Kidney epithelial cell (primary cell): ENCODE measurements at places on chromosomes 7 and 10. TPM values are rescaled to one million over a fixed set of nuclear protein-coding genes. Genes with fewer than 3 reads are reported as not detected.

- DNase-seq = no peak
These were observed 1494.9 kb upstream of the LRRTM3 start for GRCh38 chr10:65430979-65431378.

DNA sequence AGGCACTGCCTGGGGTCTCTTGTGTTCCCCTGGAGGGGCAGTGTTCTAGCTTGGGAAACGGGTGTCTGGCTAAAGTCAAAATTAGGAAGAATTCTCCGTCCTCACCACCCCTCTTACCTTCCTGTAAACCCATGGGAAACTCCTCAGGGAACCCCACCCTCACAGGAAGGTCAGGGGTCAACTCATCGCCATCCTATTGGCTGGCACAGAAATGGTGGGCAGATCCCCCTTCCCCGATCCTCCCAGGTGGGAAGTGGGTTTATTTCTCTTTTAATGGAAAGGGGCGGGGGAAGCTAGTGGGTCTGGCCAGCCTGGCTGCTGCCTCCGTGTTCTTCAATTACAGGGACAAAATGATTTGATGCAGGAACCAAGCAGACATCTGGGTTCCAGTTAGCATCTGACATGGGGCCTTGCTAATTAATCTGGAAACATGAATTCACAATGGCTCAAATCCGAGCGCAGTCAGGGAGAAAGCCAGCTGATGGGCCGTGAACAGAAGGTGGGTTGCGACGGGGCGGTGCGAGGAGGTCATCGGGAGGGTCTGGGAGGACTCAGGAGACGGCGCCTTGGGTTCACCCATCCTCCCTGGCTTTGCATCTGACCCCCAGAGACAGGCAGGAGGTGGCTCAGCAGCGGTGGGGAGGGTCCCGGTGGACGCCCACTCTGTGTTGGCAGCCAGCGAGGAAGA is 66.6 kb downstream of the SLIT1 start:
- DNase-seq = no peak

The EVX1 gene
- not detected in 2 replicates for total RNA-seq

The CYP3A7 gene
- not detected in 2 replicates for total RNA-seq

DNA sequence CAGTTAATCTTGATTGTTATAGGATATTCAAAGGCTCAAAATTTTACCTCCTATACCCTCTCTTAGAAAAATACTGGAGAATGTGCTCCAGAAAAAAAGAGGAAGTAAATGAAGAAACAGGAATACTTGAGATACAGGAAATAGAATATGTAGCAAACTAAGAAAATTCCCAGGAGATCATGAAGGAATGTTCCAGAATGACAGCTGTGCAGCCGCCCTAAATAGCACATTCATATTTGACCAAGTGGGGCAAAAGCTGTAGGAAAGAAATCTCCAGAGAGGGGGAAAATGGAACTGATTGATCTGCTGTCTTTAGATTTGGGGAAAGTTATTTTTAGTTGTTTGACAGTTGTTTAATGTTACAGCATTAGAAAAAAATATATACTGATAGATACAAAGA is 46.2 kb upstream of the ZEB1 start:
- no peak for DNase-seq

- DNase-seq = no peak
These were observed 10.1 kb downstream of the GPR146 start for GRCh38 chr7:1054438-1054837.

GRCh38 chr7:132511921-132512320 is 64.3 kb downstream of the PLXNA4 start:
- DNase-seq = no peak

- DNase-seq = no peak
These were observed 23.3 kb downstream of the OGDHL start for GRCh38 chr10:49738616-49739360.

- DNase-seq = peak; percentile 60
These were observed 265.2 kb upstream of the PPP2R2D start for GRCh38 chr10:131635564-131636015.

The HGF gene
- not detected in 2 replicates for total RNA-seq

- no peak for DNase-seq
These were observed 6.2 kb upstream of the TSPAN15 start for GRCh38 chr10:69445041-69445440.

DNA sequence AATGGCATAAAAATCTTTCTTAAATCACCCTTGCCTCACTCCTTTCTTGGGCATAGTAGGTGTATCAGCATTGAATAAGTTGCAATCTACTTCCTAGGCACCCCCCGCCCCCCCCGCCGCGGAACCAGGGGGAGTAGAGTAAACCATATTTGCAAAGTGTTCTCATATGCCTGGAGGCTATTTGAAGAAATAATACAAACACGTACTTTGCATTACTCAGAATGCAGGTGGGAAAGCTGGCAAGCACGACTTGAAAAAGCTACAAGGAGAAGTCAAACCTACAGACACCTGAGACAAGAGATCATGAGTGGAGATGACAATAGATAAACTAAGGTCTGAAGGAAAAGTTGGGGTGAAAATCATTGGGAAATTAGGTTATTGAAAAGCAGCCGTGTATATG is 65.6 kb downstream of the POM121L12 start:
- DNase-seq = no peak

- DNase-seq = no peak
These were observed 3.9 kb upstream of the GATA3 start for GRCh38 chr10:8050556-8051108.

GRCh38 chr7:65892161-65892560 is 19.3 kb downstream of the VKORC1L1 start:
- DNase-seq = no peak

GRCh38 chr10:118264838-118265470 is 77.2 kb downstream of the FAM204A start:
- DNase-seq = peak; percentile 26

DNA sequence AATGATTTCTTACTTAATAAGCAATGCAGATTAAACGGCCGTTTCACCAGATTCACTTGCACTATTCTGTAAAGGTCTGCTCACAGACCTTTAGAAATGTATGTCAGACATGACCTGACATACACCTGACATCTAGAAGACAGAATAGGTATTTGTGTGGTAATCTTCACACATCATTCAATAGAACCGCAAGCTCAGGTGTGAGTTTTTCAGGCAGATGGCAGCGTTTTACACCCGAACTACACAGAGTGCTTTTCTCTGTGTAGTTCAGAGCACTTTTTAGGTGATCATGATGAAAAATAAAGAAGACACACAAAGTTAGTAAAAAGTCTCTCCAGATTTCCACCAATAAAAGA is 63.2 kb downstream of the PRKCQ start:
- DNase-seq = no peak

GRCh38 chr7:1368682-1369571 is 90.3 kb downstream of the MICALL2 start:
- DNase-seq = no peak

DNA sequence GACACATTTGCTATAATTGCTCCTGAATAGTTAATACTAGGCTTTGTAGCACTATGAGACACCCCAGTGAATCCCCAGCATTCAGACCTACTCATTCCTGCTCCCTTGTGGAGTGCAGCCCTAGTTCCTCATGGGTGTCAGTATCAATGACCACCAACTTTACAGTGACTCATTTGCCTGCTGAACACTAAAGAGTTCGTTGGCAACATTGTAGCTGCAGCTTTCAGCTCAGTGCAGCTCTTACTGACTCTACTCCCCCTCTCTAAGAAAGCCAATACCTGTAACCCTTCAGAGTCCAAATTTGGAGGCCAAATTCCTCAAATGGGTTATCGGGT is 127.1 kb upstream of the MTPN start:
- DNase-seq = no peak

DNA sequence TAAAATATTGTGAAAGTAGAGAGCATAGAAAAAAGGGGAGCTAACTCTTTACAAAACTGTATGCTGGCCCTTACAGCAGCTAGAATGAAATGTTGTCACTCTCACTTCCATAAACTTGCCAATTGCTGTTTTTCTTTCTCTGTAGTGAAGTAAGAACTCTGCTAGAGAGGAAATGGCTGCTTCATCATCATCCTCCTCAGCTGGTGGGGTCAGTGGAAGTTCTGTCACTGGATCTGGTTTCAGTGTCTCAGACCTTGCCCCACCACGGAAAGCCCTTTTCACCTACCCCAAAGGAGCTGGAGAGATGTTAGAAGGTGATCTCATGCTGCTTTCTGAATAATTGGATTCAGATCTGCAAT is 7.6 kb upstream of the ASCC1 start:
- DNase-seq = no peak

DNA sequence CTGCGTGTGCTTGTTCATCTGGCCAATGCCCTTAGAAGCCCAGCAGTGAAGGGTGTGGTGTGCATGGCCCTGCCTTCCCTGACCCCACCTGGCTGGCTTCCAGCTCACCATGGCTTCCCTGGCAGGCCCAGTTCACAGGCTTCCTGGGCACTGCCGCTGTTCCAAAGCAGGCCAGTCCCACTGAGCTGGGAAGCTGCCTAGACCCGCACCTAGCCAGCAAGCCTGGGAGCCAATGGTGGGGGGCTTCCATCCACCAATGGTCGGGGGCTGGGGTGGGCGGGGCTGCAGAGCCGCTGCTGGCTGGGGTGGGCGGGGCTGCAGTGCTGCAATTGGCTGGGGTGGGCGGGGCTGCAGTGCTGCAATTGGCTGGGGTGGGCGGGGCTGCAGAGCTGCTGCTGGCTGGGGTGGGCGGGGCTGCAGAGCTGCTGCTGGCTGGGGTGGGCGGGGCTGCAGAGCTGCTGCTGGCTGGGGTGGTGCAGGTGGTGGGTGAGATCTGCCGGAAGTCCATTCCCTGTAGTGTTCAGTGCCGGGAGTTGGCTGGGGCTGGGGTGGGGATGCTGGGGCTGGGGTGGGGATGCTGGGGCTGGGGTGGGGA is 12.4 kb downstream of the CALY start:
- no peak for DNase-seq

- no peak for DNase-seq
These were observed 498.1 kb downstream of the PLXNA4 start for GRCh38 chr7:132077971-132078685.

The CEP55 gene
- total RNA-seq = 7.6 and 11.4 TPM in 2 replicates

The MALRD1 gene
- 0.08 TPM in 1 of 2 replicates, not detected in the other for total RNA-seq

DNA sequence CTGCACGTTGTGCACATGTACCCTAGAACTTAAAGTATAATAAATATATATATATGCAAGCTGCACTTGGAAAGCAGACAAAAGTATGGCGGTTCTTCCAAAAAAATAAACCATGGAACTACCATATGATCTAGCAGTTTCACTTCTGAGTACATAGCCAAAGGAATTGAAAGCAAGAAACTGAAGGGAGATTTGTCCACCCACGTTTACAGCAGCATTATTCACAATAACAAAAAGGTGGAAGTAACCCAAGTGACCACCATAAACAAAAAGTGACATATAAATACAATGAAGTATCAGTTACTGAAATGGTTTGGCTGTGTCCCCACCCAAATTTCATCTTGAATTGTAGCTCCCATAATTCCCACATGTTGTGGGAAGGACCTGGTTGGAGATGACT is 525.3 kb upstream of the CELF2 start:
- DNase-seq = no peak

DNA sequence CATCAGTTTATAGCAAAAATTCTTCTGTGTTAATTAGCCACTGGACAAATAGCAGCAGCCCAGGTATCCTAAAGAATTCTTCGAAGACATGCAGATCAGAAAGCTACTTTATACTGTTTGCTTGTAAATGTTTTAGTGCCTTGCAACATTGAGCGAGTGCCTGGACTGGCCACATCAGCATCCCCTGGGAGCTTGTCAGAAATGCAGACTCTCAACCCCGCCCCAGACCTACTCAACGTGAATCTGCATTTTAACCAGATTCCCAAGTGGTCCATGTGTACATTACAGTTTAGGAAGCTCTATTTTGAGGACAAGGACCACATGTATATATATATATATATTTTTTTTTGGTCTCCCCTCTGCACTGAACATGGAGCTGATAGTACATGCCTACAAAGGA is 18.5 kb upstream of the PLEKHS1 start:
- no peak for DNase-seq

DNA sequence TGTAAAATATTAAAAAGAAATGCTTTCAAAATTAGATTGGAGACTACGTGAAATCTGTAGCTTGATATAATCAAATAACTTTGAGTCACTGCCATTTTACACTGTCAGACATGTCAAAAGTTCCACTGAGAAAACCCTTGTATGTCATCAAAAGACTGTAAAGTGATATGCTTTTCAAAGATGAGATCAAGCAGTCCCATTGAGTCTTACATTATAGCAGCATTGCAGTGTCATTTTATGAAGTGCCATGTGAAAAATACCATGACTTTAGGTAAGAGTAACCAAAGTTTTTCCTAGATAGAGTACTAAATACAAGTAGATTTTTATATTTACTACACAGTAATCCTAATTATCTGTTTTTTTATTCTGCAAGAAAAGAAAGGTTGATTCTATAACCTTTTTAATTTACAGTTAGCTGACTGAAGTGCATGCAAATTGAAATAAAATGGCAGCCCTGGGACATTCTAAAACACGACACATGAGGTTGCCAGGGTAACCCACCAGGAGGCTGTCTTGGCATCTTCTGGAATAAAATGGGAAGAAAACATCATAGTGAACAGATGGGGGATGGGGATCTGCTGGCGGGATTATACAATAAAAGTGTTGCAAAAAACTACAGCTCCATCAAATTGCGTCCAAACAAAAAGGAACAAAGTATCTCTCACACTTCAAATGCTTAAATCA is 91.3 kb upstream of the TMEM106B start:
- no peak for DNase-seq

GRCh38 chr10:28248092-28248491 is 54.8 kb downstream of the MPP7 start:
- no peak for DNase-seq

DNA sequence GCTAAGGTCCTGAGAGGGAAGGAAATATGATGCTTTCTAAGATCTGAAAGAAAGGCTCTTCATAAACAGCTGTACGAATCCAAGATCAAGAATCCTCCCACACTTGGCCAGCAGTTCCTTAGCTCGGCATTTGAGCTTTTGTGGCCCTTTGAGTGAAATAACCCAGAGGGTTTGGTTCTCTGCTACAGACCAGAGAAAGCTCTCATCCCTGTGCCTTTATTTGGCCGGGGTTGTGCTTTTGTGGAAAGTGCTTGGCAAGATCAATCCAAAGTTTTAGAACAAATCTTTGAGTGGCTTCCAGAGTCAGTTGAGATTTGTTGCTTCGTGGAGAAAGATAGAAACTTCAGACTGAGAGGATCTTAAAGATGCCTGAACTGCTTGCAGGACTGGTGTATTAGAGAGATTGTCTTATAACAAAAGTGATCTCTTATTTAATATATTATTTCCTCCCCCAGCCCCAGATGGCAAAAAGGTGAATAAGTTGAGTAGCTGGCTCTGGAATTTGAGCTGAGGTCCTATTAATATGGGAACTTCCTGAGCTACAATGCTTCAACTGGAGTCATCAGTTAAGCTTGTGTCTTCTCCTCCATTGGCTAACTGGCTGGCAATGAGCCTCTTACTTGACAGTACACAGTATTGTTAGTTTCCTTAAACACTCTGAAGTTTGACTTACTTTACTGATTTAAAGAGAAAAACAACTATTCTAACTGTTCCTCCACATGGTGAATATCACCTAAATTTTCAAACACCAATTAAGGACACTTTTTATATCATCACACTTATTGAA is 687.3 kb downstream of the MAGI2 start:
- no peak for DNase-seq
